ENCODE measurements at places on chromosomes 5 and 9.

DNA sequence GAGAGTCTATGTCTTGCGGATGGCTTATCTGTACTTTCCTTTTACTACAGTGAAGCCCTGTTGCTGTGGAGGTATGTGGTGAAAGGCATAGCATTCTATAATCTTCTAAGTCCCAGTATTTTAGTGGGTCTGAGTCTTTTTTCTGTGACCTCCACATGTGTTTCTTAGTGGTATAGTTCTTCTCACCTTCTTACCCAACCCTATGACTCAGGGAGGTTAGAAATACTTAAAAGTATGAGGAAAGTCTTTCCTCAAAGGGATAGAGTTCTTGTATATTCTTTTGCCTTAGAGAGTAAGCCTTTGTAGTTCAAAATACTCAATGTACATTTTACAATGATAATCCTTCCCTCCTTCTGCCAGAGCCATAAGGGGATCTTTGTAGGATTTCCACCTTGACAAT lies 621.9 kb upstream of the CTNND2 start:
- DNase-seq, result no peak

- DNase-seq, result no peak
These were observed 31.3 kb downstream of the TMEM174 start for GRCh38 chr5:73204332-73204731.

DNA sequence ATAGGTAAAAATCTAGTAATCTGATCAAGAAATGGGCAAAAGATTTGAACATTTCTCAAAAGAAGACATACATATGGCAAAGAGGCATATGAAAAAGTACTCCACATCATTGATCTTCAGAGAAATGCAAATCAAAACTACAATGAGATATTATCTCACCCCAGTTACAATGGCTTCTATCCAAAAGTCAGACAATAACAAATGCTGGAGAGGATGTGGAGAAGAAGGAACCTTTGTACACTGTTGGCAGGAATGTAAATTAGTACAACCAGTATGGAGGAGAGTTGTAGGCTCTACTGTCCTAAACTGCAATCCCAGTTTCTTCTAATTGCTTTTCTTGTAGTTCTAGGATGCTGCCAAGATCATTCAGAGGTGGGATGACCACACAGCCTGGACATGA lies 193.5 kb upstream of the RFX3 start:
- DNase-seq, result no peak

- no peak for DNase-seq
These were observed 256.1 kb upstream of the SMARCA2 start for GRCh38 chr9:1759009-1759408.

DNA sequence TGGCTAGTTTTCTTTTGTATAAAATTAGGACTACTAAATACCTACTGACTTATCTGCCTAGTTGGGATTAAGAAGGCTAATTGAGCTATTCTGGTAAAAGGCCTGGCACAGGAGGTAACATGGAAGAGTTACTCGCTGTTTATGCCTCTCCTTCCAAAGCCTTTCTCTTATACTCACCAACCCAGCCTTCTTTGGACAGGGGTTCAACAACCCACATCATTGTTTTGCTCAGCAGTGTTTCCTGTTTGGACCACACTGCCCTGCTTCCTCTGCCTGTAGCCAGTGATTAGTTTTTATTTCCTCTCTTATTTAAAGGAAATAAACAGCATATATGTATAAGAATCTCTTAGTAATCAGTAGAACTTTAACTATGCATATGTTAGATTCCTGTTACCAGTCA lies 85.1 kb upstream of the TLX3 start:
- no peak for DNase-seq

DNA sequence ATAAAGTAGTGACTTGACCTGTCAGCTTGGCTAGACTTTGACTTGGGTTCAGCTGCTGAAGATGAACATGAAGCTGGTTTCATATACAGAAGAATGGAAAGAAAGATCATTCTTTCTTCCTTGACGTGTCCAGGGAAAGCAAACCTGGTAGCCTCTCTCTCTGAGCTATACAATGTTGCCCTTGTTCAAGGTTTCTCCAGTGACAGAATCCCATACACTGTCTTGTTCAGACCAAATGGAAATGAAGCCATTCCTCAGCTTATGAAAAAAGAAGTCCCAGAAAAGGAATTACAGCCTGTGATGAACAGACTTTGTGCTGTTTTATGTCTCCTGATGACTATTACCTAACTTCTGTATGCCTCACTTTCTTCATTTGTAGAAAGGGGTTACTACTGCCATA lies 349.8 kb upstream of the KLF4 start:
- DNase-seq, result no peak

DNA sequence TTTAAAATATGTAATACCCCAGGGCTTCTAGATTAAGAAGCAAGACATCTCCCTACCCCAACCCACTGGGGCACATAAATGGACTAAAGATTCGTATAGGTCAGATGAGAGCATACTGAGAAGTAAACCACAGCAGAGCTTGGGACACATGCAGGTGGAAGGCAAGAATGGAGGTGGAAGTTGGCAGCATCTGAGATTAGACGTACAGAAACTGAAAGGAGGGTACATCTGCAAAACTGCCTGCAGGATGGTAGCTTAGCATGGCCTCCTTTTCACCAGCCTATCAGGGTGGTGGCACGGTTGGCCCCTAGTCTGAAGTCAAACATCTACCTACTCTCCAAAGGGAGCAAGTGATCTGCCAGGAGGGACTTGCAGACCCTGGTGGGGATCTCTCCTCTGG lies 181.8 kb downstream of the TSSK1B start:
- DNase-seq, result no peak

DNA sequence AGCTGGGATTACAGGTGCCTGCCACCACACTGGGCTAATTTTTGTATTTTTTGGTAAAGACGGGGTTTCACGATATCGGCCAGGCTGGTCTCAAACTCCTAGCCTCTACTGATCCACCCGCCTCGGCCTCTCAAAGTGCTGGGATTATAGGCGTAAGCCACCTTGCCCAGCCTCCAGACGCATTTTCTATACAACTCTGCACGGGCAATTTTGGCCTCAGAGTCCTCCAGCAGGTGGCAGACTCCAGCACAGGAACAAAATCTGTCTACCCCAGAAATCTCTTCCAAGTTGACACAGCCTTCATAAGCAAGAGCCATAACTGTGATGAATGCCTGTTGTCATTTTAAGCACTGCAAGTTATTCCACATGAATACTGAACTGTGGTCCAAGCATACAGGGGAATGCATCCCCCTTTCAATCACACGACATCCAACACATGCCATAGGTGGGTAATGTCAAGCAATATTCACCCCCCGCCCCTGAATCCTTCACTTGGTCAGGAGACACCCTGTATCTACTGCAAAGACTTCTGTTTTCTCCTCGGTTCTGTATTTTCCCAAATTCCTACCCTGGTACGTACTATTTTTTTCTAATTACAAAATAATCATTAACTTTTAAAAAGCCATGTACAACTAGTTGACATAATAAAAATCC lies 50.8 kb downstream of the ALDH7A1 start:
- DNase-seq, result no peak

- no peak for DNase-seq
These were observed 136.5 kb upstream of the RAI14 start for GRCh38 chr5:34519489-34520220.

GRCh38 chr5:16727755-16728325 lies 111.0 kb upstream of the RETREG1 start:
- DNase-seq, result no peak

GRCh38 chr9:1658661-1659362 lies 356.3 kb upstream of the SMARCA2 start:
- no peak for DNase-seq

DNA sequence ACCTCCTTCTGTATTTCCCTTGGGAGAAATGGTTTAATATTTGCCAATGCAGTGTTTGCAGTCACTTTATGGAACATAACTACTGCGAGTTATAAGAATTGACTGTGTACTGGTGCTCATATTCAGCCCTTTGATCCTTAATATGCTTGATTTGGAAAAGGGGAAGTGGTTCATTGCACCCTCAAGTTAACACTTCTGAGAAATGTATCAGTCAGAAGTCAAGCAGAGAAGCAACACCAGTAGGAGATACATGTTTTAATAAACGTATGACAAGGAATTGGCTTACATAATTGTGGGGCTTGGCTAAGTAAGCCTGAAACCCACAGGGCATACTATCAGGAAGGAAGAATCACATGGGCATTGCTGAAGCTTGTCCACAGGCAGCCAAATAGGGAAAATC lies 131.0 kb upstream of the SPRY4 start:
- no peak for DNase-seq

DNA sequence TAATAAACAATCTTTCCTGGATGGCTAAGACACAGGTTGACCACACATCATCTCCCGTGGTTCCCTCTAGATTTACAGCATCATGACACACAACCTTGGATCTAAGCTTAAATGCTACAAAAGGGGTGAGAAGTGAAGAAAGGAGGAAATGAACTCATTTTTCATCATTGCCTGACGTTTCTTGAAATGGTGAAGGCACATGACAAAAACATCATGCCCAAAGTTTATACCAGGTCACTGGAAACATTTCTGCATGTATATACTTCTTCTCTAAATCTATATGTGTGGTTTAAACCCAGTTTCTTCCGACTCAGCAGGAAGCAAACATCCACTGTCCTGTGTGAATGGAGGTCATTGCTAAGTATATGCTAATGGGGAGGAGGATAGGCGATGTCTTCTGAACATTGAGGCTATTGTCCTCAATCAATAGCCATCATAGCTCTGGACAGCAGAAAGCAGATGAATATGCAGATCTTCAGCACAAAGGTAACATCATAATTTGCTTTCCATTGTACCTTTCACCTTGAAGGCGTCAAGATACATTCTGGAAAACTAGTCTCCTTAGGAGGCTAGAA lies 137.4 kb downstream of the MED27 start:
- no peak for DNase-seq

GRCh38 chr9:130501639-130502038 lies 56.9 kb downstream of the ASS1 start:
- no peak for DNase-seq

GRCh38 chr5:169837686-169838085 lies 142.6 kb downstream of the INSYN2B start:
- no peak for DNase-seq

- DNase-seq, result no peak
These were observed 293.0 kb downstream of the ZNF608 start for GRCh38 chr5:124453221-124454051.

GRCh38 chr5:13771011-13771571 lies 173.4 kb downstream of the DNAH5 start:
- no peak for DNase-seq

DNA sequence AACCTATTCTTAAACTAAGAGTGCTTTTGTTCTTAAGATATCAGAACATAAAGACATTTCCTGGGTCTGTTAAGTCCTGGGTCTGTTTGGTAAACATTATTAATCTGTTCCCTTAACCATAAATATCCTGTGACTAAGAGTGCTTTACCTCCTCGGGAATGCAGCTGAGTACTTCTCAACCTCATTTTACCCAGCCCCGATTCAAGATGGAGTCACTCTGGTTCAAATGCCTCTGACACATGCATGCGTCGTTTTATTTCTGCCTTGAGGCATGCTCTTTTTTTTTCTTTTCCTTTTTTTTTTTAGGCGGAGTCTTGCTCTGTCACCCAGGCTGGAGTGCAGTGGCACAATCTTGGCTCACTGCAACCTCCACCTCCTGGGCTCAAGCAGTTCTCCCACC lies 39.8 kb upstream of the FBXL17 start:
- DNase-seq, result no peak

GRCh38 chr5:157479612-157480510 lies 19.8 kb downstream of the NIPAL4 start:
- DNase-seq, result no peak

- DNase-seq, result no peak
These were observed 45.6 kb downstream of the TLE4 start for GRCh38 chr9:79617395-79617794.

- DNase-seq, result no peak
These were observed 7.1 kb downstream of the STK10 start for GRCh38 chr5:172180936-172181335.
